ENCODE measurements at places on chromosomes 2 and 18.

DNA sequence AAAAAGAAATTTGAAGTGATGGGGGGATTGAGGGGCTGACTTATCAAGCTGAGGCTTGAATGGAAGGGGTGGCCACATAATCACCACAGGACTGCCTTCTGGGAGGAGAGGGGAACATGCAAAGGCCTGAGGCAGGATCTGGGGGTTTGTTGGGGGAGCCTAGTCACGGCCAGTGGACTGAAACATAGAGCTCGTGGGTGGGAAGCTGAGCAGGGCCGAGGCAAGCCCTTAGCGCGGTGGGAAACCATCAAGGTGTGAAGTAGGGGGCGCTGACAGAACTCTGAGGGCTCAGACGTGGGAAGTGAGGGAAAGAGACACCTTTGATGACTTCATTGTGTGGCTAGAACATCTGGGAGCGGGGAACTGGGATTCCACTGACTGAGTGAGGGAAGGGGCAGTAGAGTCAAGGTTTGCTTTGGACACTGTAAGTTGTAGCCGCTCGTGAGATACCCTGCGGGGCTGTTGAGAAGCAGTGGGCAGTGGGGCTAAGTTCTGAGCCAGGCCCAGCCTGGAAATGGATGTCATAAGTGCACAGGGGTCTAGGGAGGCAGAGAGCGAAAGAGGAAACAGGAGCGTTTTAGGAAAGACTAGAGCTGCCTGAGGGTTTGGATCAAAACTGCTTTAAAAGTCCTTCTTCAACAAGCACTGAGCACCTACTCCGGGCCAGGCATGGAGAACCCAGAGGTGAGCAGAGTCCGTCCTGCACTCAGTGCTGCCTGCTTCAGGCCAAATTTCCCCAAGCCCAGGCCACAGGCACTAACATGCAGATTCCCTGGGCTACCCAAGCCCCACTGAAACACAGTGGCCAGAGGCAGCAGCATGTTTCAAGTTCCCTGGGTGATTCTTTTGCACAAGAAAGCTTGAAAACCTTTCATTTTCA is 686 bp upstream of the SNORC start:
- no peak for DNase-seq

GRCh38 chr2:109446278-109447131 is 167.3 kb downstream of the SEPTIN10 start:
- no peak for DNase-seq

- no peak for DNase-seq
Observed at GRCh38 chr2:11017921-11018320, 106.2 kb downstream of the KCNF1 start.

GRCh38 chr2:150133623-150134022 is 353.8 kb downstream of the RND3 start:
- no peak for DNase-seq

DNA sequence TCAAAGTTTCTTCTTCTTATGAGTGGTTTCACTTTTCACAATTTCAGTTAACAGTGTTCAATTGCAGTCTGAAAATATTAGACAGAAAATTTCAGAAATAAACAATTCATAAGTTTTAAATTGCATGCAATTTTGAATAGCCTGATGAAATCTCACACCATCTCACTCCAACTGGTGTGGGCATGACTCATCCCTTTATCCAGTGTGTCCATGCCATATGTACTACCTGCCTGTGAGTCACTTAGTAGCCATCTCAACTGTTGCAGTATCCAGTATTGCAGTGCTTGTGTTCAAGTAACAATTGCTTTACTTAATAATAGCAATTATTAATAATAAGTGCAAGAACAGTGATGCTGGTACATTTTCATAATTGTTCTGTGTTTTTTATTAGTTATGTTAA is 1202.5 kb downstream of the DSC3 start:
- no peak for DNase-seq

GRCh38 chr2:166314022-166314759 is 61.6 kb downstream of the SCN9A start:
- no peak for DNase-seq

DNA sequence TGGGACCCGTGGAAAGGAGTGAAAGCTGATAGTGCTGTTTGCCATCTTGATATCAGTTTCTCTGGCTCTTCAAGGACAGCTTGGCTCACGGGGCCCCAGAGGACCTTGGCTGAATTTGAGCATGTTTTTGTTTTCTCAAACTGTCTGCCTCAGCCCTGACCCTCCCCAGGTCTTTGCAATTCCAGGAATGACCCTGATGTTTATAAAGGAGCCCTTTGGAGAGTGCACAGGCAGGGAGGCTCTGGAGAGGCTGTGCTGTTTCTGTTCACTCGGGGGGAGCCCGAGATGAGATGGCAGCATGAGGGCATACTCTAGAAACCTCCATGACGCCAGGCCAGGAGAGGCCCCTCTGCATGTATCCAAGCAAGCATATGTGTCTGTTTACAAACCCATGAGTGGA is 16.4 kb downstream of the IGFBP2 start:
- no peak for DNase-seq

DNA sequence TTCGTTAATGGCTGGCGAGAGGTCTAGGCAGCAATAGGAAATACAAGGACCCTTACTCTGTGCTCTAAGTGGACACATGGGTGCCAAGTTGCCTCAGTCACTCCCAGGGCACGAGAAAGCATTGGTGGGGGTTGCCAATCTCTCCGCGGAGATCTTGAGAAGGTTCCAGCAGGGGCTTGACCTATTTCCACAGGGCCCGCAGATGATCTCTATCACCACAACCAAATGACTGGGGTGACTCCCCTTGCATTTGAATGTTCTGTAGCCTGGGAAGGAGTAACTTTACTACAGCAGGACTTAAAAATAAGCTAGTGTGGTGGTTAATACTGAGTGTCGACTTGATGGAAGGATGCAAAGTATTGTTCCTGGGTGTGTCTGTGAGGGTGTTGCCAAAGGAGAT is 8.1 kb downstream of the CDC42EP3 start:
- DNase-seq = no peak

- DNase-seq = no peak
Observed at GRCh38 chr2:148299616-148300015, 278.7 kb downstream of the MBD5 start.

DNA sequence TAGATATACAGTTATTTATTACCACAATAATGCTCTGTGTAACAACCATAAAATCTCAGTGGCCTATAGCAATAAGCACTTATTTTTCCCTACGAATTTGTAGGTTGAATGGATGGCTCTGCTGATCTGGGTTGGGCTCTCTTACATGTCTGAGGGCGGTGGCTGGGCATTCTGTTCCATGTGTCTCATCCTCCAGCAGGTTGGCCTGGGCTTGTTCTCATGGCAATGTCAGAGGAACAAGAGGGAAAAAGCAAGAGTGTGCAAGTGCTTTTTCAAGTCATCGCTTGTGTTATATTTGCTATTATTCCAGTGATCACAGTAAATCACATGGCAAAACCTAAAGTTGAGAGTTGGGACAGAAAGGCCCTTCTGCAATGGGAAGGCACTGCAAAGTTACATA is 30.4 kb upstream of the MYO3B start:
- DNase-seq = no peak

DNA sequence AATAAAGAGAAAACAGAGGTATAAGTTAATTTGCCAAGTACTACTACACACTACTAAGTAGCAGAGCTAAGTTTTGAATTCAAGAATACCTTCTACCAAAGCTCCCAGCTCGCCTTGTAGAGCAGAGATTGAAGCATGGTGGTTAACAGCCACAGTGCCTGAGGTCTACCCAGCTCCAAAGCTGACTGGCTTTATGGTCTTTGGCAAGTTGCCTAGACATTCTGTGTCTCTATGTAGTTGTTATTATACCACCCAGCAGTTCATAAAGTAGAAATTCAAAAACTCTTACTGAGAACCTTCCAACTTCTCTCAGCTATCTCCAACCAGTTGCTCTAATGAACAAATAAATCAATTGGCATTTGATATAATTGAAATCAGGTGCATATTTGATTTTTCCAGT is 87.8 kb downstream of the PDE11A start:
- peak; percentile 57 for DNase-seq

Measured in NCI-H1105 (cell line).